HFFc6 (cell line): ENCODE measurements at places on chromosomes 11 and 22. TPM values are rescaled to one million over a fixed set of nuclear protein-coding genes. Genes with fewer than 3 reads are reported as not detected.

RIMBP3B gene
- 0.26 to 0.42 TPM in 2 of 3 replicates, not detected in the other for total RNA-seq

SPI1 gene
- not detected in 3 replicates for total RNA-seq

AGBL2 gene
- 0.65 and 1.8 TPM in 2 replicates for total RNA-seq

RPL3 gene
- total RNA-seq, result 1,499 and 1,589 TPM in 2 replicates

DNA sequence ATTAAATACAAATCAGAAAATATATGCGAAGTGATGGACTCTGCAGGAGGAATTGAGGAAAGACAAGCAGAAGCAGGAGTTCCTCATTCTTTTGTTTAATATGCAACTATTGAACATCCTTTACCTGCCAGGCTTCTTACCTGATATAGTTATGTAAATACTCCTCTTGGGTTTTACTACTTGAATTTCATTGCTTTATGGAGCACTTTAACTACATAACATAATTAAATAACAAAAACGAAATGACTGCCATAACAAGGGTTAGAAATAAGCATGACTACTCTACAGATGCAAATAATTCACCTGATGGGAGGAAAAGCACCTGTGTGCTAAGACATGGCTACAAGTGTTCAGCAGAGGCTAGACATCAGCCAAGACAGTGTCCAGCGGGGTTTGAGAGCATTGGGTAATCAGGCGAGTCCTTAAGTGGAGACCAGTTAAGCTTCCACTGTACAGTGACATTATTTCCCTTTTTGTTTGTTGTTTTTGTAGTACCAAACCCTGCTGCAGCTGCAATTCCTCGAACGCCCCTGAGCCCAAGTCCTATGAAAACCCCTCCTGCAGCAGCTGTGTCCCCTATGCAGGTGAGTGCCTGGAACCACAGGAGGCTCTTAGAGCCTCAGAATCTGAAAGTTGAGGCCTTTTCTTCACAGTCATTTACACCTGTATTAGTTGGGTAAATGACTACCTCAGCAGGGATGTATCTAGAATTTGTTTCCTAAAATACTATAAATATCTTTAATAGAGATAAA is 67.4 kb downstream of the SPECC1L start:
- H3K4me3 ChIP-seq, result no peak overlapping the region
- H3K36me3 ChIP-seq, result peaks cover 27% of the 10 kb centered on the region
- no peak for DNase-seq

DNA sequence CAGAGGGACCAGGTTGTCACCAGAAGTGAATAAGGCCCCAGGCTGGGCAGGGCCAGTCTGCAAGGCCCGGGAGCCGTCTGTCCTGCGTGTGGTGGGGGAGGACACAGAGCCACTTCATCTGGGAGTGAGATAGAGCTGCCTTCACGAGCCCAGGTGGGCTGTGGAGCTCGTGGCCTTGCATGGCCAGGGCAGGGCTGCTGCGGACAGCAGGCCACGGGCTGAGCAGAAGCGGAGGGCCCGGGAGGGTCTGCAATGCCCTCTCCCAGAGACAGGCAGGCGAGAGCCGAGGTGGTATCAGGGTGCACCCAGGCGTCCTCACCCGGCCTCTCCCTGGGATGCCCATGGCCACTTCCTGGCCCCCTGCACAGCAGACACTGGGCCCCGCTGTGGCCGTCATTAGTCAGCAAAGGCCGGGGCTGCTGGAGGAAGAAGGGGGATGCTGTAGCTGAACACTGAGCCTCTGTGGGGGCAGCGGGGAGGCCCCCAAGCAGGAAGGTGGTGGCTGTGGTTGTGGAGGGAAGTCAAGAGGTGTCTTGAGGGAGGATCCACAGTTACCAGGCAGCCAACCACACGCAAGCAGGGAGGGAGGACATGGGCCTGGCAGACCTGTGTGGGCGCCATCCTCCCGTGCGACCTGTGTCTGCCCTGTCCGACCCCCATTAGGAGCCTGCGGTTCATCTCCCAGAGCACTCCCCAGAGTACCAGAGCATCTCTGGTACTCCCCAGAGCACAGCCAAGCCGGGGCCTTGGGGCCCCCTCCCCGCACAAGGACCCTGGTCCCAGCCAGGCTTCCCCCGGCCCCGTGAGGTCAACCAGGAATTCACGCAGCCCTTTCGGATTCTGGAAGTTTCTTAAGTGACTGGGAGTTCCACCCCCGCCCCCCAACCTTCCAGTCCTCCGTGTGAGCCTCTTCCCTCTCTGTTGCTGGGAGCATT is 1109.5 kb downstream of the BRD1 start:
- peaks cover 3% of the 10 kb centered on the region; the same call in 1 of the 2 replicates for H3K27me3 ChIP-seq
- no peaks in the 10 kb centered on the region for H3K4me1 ChIP-seq
- DNase-seq, result no peak
- H3K36me3 ChIP-seq, result peaks cover 8% of the 10 kb centered on the region
- H3K4me3 ChIP-seq, result no peak overlapping the region
- no peak overlapping the region for H3K27ac ChIP-seq

DNA sequence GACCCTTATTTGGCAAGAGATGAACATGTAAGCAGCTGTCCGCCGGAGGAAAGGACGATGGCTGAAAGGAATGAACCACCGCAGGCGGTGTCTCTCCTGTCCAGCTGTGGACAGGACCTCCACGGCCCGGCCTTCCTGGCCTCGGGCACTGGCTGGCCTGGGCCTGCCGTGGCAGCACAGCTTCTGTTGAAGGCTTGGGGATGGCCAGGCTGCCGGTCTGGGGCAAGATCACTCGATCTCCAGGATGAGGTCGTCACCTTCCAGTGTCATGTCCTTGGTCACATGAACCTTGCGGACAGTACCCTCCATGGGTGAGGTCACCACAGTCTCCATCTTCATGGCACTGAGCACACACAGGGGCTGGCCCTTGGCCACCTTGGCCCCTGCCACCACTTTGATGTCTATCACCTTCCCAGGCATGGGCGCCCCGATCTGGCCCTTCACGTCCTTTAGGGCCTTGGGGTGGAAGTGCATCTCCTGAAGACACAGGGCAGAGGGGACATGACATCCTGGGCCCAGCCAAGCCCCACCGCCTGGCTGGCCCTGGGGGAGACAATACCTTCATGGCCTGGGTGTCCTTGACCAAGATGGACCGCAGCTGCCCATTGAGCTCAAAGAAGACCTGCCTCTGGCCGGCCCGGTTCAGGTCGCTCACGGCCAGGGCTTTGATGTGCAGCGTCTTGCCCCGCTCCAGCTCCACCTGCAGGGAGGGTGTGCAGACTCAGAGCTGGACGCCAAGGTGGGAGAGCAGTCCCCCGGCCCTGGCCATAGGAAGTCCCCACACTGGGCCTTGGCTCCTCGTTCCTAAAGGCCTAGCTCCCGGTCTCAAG is 5.6 kb downstream of the RCE1 start:
- 0 out of 2 replicates have a peak, but pooled peaks cover 7% of the 10 kb centered on the region for H3K36me3 ChIP-seq
- H3K4me3 ChIP-seq, result no peak overlapping the region
- H3K27me3 ChIP-seq, result peaks cover 9% of the 10 kb centered on the region
- peaks cover 22% of the 10 kb centered on the region for H3K4me1 ChIP-seq
- no peak for DNase-seq
- H3K27ac ChIP-seq, result no peak overlapping the region

DNA sequence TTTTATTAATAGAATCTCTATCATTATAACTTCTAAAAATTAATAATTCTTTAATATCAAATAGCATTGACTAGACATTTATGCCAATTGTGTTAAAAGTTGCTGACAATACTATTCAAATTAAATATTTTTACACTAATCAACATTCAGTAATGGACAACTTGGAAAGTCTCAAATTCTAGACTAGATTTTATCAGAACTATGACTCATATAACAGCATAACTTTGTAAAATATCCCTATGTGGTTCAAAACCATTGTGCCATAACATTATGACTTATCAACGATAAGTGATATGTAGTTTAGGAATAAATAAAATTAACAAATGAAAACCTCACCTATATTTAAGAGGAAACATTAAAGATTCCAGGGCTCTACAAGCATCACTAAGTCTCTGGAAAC is 291.8 kb downstream of the SBF2 start:
- H3K36me3 ChIP-seq, result peaks cover 29% of the 10 kb centered on the region
- peaks cover 38% of the 10 kb centered on the region for H3K4me1 ChIP-seq
- H3K4me3 ChIP-seq, result no peak overlapping the region
- H3K27me3 ChIP-seq, result peaks cover 5% of the 10 kb centered on the region; the same call in 1 of the 2 replicates

DNA sequence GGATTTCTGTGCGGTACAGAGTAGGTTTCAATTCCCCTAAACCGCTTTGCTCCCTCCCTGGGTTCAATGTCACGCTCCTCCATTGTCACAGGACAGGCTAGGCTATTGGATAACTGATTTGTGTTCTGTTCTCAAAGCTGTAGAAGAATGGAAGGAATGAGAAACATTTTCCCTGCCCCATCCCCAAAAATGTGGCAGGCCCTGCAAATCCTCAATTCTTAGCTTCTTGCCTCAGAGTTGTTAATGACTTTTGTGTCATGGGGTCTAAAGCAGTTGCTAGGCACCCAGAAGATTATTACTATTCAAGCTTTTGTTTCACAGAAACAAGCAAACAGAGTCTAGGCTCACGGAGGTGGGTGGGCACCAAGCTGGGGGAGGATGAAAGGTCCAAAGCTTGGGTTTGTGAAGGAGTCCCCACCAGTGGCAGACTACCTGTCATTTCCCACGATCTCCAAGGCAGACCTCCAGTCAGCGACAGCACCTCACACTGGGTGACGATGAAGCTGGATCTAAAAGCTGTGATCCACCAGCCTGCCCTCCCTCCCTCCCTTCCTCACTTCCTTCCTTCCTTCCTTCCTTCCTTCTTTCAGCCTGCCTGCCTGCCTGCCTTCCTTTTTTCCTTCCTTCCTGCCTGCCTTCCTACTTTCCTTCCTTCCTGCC is 1080.2 kb downstream of the OPCML start:
- H3K36me3 ChIP-seq, result no peaks in the 10 kb centered on the region
- no peak for DNase-seq
- H3K27me3 ChIP-seq, result peaks cover 6% of the 10 kb centered on the region
- no peak overlapping the region; the same call in 1 of the 2 replicates for H3K4me3 ChIP-seq
- H3K4me1 ChIP-seq, result peaks cover 9% of the 10 kb centered on the region; the same call in 1 of the 2 replicates

- no peak for DNase-seq
- no peak overlapping the region for H3K27ac ChIP-seq
- H3K4me1 ChIP-seq, result peaks cover 28% of the 10 kb centered on the region
- peaks cover 15% of the 10 kb centered on the region for H3K36me3 ChIP-seq
- H3K4me3 ChIP-seq, result no peak overlapping the region
These were observed 24.1 kb downstream of the CUL5 start for GRCh38 chr11:108032800-108033199.

GRCh38 chr11:66861038-66861773 is 4.3 kb downstream of the LRFN4 start:
- DNase-seq, result no peak
- no peak overlapping the region for H3K27ac ChIP-seq
- peaks cover 3% of the 10 kb centered on the region; the same call in 1 of the 2 replicates for H3K27me3 ChIP-seq
